ENCODE measurements at places on chromosomes 2 and 18. TPM values are rescaled to one million over a fixed set of nuclear protein-coding genes. Genes with fewer than 3 reads are reported as not detected.

The ASPRV1 gene
- 0.14 TPM for polyA plus RNA-seq

The C2orf80 gene
- polyA plus RNA-seq = not detected

The RAMP1 gene
- 100.0 TPM for polyA plus RNA-seq

The TMEM169 gene
- 0.15 TPM for polyA plus RNA-seq

The ABCG5 gene
- polyA plus RNA-seq = not detected

The BOK gene
- 37.4 TPM for polyA plus RNA-seq

The TMEM185B gene
- polyA plus RNA-seq = 26.1 TPM

The CYP27C1 gene
- polyA plus RNA-seq = not detected

The GREB1 gene
- 0.05 TPM for polyA plus RNA-seq

The ILKAP gene
- polyA plus RNA-seq = 44.4 TPM

The GPR55 gene
- polyA plus RNA-seq = 0.03 TPM

The GNAL gene
- 0.11 TPM for polyA plus RNA-seq

The HJURP gene
- 26.5 TPM for polyA plus RNA-seq

The SH3BP4 gene
- polyA plus RNA-seq = 101 TPM

The TDRD15 gene
- polyA plus RNA-seq = not detected

The TMEM182 gene
- polyA plus RNA-seq = 1.4 TPM

The TFPI gene
- 33.9 TPM for polyA plus RNA-seq

The COL4A4 gene
- not detected for polyA plus RNA-seq

The UGT1A3 gene
- not detected for polyA plus RNA-seq

The SELENOI gene
- 5.1 TPM for polyA plus RNA-seq

The KCNJ3 gene
- polyA plus RNA-seq = not detected

The RUFY4 gene
- polyA plus RNA-seq = not detected

The MERTK gene
- 0.62 TPM for polyA plus RNA-seq

The RPRM gene
- not detected for polyA plus RNA-seq

The LIPG gene
- polyA plus RNA-seq = 0.13 TPM

The ANKRD62 gene
- not detected for polyA plus RNA-seq

The STRADB gene
- 14.9 TPM for polyA plus RNA-seq

The SERPINB13 gene
- not detected for polyA plus RNA-seq

The IL1R1 gene
- polyA plus RNA-seq = 11.3 TPM

The PPP1R1C gene
- polyA plus RNA-seq = 0.34 TPM

The OXER1 gene
- not detected for polyA plus RNA-seq

The PSME4 gene
- polyA plus RNA-seq = 20.3 TPM

The HRH4 gene
- not detected for polyA plus RNA-seq

The GCG gene
- not detected for polyA plus RNA-seq

The ACADL gene
- not detected for polyA plus RNA-seq

The ERMN gene
- not detected for polyA plus RNA-seq

The TTN gene
- polyA plus RNA-seq = 0.02 TPM

The C18orf54 gene
- polyA plus RNA-seq = 1.2 TPM

The NEU2 gene
- polyA plus RNA-seq = not detected

The RELCH gene
- 14.4 TPM for polyA plus RNA-seq

The TGOLN2 gene
- 94.2 TPM for polyA plus RNA-seq

The FSHR gene
- polyA plus RNA-seq = not detected

The UGT1A7 gene
- polyA plus RNA-seq = not detected

The LPIN2 gene
- polyA plus RNA-seq = 16.2 TPM

The CYP26B1 gene
- polyA plus RNA-seq = 0.02 TPM

The SP140 gene
- polyA plus RNA-seq = 1.4 TPM

The SETBP1 gene
- 0.16 TPM for polyA plus RNA-seq

The LRRFIP1 gene
- 54.4 TPM for polyA plus RNA-seq

The LYPD6 gene
- 0.49 TPM for polyA plus RNA-seq

The ERBB4 gene
- not detected for polyA plus RNA-seq

The PDE1A gene
- 0.26 TPM for polyA plus RNA-seq

The MROH2A gene
- polyA plus RNA-seq = not detected

The FOXI3 gene
- polyA plus RNA-seq = not detected

The AAMP gene
- polyA plus RNA-seq = 104 TPM

The DNAH6 gene
- 0.09 TPM for polyA plus RNA-seq

Measured in IMR-90 (cell line).